ENCODE measurements at places on chromosomes 3 and 15.

DNA sequence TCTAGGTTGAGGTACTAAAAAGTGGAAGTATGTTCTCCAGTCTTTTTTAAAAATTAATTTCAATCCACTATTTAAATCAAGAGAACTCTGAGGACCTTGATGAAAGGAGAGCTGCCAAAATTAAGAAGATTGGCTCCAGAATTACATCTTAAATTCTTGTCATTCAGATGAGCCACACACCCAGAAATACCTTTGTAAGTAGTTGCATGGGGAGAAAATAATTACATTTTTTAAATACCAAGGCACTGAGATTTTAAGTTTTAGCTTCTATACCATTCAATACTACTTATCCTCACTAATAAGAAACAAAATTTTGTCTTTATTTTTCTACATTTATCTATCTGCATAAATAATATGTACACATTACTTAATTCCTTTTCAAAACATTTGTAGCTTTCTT lies 1132.8 kb downstream of the OTOL1 start:
- DNase-seq, result no peak

GRCh38 chr3:36579746-36580145 lies 184.6 kb downstream of the DCLK3 start:
- DNase-seq, result no peak

DNA sequence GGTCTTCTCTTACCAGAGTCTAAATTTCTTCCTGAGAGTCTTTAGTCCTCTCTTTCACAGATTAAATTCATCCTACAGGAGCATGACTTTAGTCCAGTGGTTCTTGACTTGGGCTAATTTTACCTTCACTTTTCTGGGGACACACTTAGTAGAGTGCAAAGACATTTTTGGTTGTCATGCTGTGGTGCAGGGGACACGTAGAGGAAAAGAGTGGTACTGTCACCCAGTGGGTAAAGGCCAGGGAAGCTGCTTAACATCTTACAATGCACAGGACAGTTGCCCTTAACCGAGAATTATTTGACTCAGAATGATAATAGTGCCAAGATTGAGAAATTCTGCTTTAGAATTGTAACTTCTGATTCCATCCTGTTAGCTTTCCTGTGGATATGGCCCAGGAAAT lies 772.5 kb upstream of the GRM7 start:
- no peak for DNase-seq

DNA sequence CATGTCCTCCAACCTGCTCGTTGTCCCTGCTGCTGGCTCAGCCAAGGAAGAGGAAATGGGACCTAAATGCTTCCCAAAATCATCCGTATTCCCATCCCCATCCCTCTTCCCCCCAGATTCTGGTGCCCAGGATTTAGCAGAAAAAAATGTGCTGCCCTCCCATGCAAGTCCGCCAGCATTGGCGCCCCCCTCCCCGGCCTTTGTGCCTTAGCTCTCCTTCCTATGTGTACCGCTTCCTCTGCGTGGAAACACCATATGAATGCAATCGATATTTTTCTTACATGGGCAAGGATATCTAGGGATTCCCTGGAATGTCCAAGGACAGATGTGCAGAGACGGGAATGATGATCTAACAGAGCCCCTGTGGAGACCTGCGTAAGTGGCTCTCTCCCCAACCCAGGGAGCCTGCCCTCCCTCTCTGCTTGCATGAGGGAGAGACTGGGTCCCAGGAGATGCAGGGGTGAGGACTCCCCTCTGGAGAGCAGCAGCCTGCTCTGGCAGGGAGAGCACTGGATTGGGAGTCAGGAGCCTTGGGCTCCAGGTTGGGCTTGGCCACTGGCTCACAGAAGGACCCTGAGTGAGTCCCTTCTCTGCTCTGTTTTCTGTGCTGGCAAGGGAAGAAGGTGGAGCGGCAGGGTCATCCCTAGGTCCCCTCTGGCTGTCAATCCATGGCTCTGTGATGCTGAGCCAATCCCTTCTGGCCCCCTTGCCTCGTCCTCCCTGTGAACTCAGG lies 227.2 kb downstream of the XXYLT1 start:
- DNase-seq, result no peak

DNA sequence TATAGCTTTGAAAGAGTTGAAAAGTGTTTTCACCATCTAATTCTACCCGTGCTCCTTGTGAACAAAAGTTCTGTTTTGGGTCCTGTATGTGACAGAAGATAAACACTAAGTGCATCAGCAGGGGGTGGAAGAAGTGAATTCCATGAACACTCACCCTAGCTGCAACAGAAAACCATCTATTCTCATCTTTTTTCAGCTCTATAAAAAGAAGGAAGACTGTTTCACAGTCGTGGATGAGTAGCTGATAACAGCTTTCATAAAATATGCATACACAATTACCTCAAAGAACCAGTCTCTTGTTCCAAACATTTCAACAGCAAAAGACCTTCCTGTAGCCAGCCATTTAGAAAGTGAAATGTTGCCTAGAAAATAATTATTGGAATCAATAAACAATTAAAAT lies 281.7 kb upstream of the RASGRP1 start:
- no peak for DNase-seq

- DNase-seq, result no peak
Measured at GRCh38 chr15:50355619-50355905, 564 bp upstream of the GABPB1 start.

DNA sequence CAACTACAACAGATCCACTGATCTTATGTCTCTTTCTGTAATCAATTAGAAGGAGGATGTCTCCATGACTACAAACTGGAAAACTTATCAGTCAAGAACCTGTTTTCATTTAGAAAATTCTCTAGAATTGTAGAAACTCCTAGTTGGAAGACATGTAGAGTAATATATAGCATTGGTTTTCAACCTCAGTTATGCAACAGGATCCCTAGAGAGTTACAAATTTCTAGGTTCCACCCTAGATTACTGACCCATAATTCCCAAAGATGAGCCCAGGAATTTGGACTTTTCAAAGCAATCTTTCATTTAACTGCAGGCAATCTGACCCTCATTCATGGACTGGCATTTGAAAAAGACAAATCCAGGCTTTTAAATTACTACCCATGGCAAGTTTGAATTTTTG lies 116.9 kb upstream of the RAP2B start:
- no peak for DNase-seq

DNA sequence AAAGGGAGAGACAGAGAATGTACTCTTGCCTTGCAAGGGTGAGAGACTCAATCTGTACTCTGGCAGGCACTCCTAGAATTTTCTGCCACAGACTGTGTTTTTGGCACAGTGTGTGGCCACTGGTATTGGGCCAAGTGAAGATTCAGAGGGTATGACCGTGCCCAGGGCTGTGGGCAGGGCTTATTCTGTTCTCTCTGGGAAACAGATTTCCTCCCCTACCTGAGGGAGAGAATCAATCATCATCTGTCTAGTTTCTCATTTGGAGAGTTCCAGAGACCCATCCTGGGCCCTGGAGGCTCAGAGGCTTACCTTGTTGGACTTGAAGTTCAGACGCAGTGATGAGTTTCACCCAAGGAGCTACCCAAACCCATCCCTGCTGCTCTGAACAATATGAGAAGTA lies 28.2 kb downstream of the CSTA start:
- no peak for DNase-seq

- no peak for DNase-seq
Measured at GRCh38 chr15:43852607-43853006, 25.8 kb downstream of the WDR76 start.

DNA sequence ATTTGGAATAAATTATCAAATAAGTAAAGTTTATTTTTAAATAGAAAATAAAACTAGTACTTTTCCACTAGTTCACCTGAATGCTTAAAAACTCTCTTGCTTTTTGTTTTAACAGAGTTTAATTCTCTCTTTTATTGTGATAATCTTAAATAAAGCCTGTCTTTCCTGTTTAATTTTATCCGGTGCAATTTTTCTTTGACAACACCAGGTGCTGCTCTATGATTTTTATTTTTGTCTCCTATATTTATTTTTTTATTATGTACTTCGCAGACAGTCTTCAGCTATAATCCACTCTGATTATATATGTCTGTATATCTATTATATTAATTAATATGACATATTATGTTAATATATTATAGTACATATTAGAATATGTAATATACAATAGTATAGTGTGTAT lies 1293.0 kb upstream of the EPHA6 start:
- no peak for DNase-seq

- DNase-seq, result no peak
Measured at GRCh38 chr3:44674211-44674610, 25.7 kb downstream of the ZNF35 start.

DNA sequence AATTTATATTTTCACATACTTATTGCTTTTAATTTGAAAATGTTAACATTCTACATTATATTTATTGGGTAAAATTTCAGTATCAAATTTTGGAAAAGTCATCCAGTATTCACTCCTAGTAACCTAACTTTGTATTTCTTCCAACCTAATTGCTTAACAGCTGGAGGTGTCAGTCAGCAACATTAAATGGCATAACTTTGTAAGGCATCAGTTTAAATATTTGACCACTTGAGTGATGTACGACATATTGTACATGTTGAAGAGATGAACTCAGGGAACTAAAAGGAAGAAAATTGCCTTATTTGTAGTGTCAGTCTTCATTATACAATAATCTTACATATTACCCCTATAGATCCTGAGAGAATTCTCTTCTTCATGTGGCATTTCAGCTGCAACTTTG lies 326.8 kb downstream of the NAALADL2 start:
- no peak for DNase-seq

DNA sequence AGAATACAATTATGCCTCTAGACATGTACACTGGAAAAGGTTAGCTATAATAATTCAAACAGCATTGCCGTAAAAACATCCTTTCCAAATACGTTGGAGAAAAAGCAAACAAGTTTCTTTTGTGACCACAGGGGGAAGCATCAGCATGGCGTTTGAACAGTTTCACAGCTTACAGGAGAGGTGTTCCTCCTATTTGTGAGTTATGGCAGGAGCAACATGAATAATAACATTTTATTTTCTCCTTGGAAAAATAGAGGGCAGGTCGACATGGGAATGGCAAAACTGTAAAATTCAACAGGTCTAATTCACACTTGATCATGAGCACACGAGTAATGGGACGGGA lies 39.7 kb upstream of the GADL1 start:
- no peak for DNase-seq

GRCh38 chr3:69204315-69204957 lies 82.0 kb upstream of the LMOD3 start:
- no peak for DNase-seq

- DNase-seq, result no peak
Measured at GRCh38 chr3:48598323-48599076, 3.4 kb upstream of the COL7A1 start.

DNA sequence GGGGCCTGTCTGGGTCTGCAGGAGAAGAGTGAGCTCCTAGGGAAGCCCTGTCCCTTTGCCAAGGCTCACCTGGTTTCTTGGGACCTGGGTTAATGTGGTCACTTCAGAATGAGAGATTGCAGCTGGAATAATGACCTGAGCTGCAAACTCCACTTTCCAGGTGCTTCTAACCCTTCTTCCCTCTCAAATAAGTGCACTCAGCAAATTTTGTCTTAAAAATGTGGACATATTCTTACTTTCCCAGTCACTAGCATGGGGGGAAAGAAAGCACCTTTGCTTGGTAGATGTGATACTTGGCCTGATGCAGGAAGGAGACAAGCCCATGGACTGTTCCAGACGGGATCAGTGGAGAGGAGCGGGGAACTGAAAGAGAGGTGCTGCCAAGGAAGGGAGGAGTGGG lies 38.9 kb upstream of the CDCP1 start:
- no peak for DNase-seq

- no peak for DNase-seq
Measured at GRCh38 chr3:50978991-50979667, 304.4 kb downstream of the DOCK3 start.

GRCh38 chr15:37581866-37582532 lies 352.4 kb upstream of the TMCO5A start:
- no peak for DNase-seq

DNA sequence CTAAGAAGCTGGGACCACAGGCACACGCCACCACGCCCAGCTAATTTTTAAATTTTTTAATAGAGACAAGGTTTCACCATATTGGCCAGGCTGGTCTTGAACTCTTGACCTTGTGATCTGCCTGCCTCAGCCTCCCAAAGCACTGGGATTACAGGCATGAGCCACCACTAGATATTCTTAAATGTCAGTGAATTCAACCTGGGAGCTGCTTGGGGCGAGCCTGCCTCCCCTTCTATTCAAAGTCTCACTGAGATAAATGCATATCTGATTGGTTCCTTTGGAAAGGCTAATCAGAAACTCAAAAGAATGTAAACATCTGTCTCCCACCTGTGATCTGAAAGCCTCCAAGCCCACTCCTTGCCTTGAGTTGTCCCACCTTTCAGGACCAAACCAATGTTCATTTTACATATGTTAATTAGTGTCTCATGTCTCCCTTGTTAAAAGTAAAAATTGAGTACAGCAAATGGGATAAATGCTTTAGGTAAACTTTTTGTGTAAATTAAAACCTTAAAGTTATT lies 15.0 kb downstream of the CYP11A1 start:
- DNase-seq, result no peak

DNA sequence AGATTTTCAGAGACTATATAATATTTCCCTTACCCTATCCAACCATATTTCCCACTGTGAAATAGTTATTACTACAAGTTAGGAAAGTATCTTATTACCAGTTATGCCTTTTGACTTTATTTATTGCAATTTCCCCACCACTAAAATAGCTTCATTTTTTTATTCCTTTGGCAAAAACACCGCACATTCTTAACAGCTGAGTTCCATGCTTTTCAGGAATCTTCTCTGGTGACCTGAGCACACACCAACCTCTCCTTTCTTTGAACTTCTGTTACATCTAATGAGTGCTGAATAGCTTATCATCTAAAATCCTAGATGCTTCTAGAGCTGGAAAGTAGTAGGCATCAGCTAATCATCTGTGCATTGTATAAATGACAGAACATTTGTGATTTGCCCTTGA lies 99.1 kb downstream of the UBE2E2 start:
- DNase-seq, result no peak

DNA sequence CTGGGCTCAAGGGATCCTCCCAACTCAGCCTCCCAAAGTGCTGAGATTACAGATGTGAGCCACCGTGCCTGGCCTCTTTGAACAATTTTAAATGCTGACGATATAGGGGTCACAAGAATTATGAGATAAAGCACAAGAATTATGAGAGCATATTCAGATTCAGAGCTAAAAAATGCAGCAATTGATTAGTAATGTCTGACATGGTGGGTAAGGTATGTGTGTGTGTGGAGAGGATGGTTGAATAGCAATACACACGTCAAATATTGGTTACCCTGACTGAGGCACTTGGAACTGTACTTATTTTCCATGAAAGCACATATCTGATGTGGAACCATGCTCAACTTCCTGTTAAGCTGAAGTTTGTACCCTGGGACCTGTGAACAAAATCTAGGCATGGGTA lies 115.6 kb downstream of the EOMES start:
- no peak for DNase-seq

DNA sequence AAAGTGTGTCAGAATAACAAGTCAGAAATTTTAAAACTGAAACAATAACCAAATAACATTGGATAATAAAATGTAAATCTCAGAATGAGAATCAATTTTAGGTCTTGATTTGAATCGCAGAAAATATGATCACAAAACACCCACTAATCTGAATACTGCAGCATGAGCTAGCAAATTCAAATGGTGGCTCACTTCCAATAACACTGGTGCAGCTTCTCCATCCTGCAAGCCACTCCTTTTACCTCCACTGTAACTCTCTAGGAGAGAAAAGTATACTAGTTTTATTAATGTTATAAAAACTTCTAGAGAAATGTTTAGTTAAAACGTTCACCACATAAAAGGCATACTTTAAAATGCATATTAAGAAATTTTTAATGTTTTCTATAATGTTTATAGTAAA lies 30.4 kb downstream of the UBE3A start:
- no peak for DNase-seq
